HCEC 1CT (cell line): ENCODE measurements at places on chromosomes 16 and 17.

DNA sequence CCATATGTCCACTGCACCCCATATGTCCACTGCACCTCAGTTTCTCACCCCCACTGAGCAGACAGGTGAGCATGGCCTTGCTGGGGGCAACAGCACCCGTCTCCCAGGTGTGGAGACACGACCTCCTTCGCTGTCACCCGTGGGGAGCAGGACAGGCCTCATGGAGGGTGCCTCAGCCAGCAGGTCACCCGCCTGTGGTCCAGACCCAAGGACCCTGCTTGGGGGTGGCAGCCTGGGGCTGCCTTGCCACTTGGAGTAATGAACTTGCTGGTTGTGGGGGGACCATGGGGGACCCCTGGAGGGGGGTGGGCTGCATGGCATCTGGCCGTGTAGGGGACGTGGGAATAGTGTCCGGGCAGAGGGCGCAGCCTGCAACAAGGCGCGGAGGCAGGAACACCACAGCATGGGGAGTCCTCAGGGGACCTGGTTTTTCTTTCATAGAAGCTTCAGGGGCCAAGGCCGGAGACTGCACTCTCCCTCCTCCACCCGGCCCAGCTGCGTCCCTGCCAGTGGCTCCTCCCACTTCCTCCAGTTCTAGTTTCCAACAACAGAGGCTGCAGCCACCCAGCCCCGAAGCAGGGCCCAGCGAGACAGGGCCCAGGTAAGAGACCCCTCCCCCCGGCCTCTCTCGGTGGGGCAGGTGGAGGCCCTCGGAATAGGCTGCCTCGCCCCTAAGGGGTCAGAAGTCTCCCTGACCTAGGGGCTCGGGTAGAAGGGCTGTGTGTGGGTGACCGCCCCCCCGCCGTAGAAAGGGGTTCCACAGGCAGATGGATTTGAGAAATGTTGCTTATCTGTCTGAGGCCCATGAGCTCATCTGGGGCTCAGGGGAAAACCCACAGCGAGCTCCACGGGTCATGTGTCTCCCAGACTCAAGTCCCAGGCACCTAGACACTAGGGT, at the start of gene NHLRC4:
Gene NHLRC4, plus strand, starts transcription at position 531 of the 898 bp plus-strand sequence. CDS start 1,043 bp downstream, outside the sequence.
- DNase-seq: peak; percentile 50

GRCh38 chr17:75683583-75683982, 16.4 kb downstream of the SAP30BP start:
- peak; percentile 78 for DNase-seq

DNA sequence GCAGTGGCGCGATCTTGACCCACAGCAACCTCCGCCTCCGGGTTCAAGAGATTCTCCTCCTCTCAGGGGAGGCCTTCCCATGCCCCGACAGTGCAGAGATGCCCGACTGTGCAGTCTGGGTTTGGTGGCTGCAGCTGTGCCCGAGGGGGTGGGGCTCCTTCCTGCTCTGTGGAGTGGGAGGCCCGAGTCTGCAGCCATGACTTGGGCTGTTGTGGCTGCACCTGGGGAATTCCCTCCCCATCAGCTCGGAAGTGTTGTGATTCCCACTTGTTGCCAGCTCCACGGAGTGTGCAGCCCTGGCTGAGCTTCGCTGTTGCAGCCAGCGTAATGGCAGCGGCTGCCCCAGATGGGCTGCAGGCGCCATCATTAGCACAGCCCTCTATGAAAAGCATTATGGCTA, 66.4 kb upstream of the SMIM36 start:
- no peak for DNase-seq

DNA sequence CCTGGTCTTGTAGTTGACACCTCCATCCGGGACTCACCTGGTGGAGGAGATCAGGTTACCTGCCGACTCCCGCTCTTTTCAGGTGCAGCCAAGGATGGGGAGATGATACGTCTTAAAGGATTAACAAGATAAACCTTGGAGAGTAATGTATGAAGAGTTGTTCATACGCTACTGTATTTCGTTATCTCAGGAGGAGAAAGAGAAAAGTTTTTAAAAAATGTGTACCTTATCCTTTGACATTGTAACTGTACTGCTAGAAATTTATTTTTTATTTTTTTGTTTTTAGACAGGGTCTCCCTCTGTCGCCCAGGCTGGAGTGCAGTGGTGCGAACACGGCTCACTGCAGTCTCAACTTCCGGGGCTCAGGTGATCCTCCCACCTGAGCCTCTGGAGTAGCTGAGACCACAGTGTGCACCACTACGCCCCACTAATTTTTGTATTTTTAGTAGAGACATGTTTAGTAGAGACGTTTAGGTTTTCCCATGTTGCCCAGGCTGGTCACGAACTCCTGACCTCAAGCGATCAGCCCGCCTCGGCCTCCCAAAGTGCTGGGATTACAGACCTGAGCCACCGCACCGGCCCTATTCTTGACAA, 764 bp upstream of the SMURF2 start:
- DNase-seq: no peak

DNA sequence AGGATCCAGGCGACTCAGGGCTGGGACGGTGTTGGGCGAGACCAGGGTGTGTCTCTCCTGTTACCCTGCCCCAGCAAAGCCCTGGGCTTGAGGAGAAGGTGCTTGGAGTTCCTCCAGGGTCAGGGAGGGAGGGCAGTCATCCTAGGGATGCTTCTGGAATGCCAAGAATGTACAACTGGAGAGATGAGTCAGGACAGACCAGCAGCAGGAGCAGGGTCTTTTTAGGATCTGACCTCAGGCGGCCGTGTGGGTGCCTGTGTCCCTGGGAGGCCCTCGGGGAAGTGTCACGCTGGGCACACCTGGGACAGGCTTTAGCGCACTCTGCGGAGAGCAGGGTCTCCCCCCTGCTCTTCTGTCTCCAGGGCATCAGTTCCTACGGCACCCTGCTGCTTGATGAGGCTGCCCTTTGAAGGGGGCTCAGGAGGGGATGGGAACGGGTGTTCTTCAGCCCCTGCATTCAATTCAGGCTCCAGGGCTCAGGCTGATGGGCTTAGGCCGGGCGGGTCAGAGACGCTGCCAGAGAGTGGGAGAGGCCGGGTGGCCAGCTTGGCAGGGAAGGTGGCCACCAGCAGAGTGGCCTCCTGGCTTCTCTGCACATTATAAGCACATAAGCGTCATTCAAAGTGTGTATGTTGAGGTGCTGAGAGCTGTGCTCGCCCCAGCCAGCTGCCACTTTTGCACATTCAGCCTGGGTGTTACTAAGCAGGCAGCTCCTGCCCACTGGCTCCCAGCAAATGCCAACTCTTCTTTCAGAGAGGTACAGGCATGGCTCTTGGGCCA, 8.4 kb upstream of the MTSS2 start:
- peak; percentile 91 for DNase-seq

GRCh38 chr17:75654176-75654575, 12.8 kb downstream of the RECQL5 start:
- no peak for DNase-seq

DNA sequence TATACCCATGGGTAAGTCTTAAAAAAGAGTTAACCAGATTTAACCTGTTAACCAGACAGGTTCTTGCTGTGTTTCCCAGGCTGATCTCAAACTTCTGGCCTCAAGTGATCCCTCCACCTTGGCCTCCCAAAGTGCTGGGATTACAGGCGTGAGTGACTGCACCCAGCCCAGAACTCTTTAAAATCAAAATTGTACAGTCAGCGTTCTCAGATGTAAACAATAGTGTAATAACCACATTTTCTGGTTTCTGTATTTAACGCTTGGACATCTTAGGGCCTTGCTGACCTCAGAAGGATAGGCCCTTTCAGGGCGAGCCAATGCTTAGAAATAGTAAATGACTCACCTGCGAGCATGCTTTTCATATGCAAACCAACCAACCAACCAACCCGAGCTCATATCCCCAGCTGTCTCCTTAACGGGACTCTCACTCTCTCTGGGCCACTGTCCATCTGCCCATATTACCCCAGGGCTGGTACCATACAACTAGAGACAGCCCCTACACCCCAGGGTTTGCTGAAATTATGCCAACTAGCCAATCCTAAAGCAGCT, 415.0 kb upstream of the XYLT1 start:
- no peak for DNase-seq

DNA sequence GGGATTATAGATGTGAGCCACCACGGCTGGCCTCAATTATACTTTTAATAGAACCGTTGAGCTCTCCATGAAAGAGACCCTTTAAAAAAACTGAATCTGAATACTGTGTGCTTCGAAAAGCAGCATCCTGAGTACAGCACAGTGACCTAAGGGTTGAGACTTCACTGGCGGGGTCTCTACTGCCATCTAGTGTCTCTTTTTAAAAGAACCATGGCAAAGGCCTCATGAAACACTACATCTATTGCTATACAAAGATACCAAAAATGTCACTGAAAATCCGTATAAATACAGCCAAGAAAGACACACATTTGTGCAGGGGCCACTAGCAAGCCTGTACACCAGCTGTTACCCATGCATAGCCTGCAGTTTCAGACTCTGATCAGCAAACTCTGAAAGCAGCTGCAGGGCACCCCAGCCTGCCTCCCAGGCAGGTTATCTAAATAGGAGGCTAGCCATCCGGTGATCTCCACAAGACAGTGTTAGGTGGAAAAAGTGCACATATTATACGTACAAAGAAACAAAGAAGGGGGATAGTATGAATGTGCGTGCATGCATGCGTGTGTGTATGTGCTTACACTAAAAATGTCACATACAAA, 35.3 kb downstream of the NPLOC4 start:
- DNase-seq: peak; percentile 73

DNA sequence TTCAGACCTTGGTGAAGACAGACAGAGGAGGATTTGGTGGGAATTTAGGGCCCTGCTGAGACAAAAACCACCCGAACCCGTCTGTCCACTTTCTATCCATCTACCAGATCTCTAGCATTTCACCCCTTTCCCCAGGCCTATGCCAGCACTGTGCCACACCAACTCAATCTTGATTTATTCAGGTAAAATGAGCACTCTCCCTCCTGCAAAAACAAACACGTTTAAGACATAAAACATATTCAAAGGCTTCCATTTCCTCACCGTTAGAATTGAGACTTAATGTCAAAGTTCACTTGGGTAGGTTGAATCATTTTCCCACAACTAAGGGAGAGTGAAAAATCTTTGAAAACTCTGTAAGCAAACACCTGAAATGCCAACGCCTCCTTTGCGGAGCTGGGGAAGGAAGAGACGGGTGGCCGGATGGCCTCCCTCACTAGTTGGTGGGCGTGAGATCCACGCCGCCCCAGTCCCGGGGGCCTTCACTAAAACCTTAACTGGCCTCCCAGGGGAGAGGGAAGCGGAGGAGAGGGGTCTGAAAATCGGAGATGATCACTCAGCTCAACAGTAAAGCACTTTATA, 862 bp downstream of the DCAKD start:
- peak; percentile 20 for DNase-seq

- peak; percentile 72 for DNase-seq
Observed at GRCh38 chr17:43393944-43394482, 4.8 kb upstream of the ARL4D start.

DNA sequence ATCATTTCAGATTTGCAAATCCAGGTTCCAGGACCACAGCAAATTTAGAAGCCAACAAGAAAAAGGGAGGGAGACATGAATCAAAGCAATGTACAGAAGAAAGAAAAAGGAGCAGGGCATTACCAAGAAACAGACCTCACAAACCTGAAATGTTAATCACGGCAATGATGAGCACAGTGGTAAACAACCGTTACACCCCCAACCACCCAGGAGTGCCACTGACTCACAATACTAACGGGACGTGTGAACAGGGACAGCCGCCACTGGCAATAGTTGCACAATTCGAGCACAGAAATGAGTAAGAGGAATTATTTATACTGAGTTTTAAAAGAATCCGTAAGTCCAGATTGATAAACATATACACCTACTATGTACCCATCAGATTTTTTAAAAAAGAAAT, 13.8 kb downstream of the USP22 start:
- peak; percentile 87 for DNase-seq

DNA sequence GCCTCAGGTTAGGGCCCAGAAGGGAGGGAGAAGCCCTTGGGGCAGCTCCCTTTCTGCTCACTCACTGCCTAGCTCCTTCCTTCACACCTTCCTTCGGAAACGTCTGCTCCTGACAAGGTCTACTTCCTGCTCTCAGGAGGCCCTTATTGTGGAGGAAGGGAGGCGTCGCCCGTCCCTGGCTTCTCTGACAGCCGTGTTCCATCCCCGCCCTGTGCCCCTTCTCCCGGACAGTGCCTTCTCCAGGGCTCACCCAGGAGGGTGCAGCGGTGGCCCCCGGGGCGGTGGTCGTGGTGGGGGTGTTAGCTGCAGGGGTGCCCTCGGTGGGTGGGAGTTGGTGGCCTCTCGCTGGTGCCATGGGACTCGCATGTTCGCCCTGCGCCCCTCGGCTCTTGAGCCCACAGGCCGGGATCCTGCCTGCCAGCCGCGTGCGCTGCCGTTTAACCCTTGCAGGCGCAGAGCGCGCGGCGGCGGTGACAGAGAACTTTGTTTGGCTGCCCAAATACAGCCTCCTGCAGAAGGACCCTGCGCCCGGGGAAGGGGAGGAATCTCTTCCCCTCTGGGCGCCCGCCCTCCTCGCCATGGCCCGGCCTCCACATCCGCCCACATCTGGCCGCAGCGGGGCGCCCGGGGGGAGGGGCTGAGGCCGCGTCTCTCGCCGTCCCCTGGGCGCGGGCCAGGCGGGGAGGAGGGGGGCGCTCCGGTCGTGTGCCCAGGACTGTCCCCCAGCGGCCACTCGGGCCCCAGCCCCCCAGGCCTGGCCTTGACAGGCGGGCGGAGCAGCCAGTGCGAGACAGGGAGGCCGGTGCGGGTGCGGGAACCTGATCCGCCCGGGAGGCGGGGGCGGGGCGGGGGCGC, 231.9 kb downstream of the SEC14L1 start:
- DNase-seq: peak; percentile 71

GRCh38 chr17:55067697-55068439, 99.3 kb downstream of the STXBP4 start:
- DNase-seq: peak; percentile 44

DNA sequence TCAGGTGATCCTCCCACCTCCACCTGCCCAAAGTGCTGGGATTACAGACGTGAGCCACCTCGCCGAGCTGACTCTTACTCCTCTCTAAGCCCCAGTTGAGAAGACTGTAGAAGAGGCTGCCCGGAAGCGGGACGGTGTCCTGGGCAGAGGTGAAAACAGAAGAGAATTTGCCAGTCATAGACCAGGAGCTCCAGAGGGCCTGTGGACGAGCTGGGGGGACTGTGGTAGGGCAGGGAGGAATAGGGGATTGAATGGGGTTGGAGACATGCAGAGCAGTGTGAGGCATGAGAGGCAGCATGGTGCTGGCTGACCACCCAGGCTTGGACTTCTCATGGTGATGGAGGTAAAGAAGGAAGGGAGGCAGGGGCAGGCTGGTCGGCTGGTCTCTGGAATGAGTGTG, 17.1 kb upstream of the PHB1 start:
- no peak for DNase-seq

DNA sequence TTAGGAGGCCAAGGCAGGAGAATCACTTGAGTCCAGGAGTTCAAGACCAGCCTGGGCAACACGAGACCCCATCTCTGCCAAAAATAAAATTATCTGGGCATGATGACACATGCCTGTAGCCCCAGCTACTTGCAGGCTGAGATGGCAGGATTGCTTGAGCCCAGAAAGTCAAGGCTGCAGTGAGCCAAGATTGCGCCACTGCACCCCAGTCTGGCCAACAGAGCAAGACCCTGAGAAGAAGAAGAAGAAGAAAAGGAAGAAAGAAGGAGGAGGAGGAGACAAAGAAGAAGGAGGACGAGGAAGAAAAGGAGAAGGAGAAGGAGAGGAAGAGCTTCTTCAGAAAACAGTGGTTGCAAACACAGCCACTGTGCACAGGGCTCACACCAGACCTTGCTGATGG, 8.4 kb upstream of the DPEP3 start:
- DNase-seq: no peak

- no peak for DNase-seq
Observed at GRCh38 chr16:85491798-85492294, 121.3 kb upstream of the GSE1 start.
